Stimulated activated CD4-positive, alpha-beta T cell treated with anti-CD3 and anti-CD28 coated beads, Interleukin-2, amount 100 ng/mL, for 4 hours (primary cell): ENCODE measurements at places on chromosomes 2 and 18.

DNA sequence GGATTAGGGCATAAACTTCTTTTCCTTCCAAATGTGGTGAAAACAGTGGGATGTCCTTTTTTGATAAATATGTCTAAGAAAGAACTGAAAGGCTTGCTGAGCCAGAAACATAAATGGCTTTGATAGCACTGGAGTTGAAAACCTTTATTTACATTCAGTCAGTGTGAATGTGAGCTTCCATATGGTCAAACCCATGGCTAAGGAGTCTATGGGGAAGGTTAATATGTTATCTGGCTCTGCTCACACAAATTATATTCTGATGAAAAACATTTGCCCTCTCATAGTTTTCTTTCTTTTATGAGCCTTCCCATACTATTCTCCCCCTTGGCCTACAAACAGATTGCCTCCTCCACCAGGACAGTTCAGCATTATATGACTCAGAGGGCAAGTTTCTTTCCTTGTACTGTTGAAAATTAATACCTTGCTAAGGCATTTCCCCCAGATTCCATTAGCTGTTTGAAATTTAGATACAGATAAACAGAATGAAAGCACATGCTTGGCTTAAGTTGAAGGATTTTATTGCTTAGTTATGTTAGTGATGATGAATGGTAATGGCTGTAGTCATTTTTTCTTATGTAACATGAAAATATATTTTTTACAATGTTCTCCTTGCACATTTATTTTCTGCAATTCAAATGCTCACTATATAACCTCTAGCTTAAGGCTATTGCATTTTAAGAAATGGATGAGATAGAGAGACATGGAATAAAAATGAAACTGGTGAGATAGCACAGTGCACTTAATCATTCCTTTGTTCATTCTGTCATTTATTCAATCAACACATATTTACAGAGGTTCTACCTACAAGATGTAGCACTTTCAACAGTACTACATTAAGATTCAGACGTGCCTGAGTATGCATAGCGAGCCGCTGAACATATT, 544.1 kb downstream of the LRRTM4 start:
- DNase-seq = no peak

GRCh38 chr2:231955758-231956472, 5.6 kb upstream of the DIS3L2 start:
- DNase-seq = no peak

- DNase-seq = no peak
These were observed 106.3 kb downstream of the EPHA4 start for GRCh38 chr2:221465776-221466175.

GRCh38 chr2:80370375-80371009, 65.9 kb upstream of the LRRTM1 start:
- DNase-seq = no peak

DNA sequence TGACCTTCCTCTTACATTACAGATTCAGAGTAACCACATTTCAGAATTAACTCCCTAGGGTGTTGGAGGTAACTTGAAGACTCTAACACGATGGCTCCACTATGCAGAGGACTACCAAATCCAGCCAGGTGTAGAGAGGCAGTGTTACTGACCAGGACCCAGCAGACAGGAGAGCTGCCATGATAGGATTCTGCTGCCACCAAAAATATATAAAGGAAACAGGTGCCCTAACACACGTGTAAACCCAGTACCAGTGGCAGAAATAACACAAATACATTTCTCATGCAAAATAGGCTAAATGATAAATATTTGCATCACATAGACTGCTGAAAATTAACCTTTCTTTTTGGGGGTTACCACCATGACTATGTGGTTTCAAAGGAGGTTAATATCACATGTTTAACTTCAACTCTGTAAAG, 7.0 kb downstream of the ZBTB14 start:
- no peak for DNase-seq

GRCh38 chr2:71130905-71131244, 441 bp downstream of the MPHOSPH10 start:
- DNase-seq = no peak
